ENCODE measurements at places on chromosomes 11 and 22.

DNA sequence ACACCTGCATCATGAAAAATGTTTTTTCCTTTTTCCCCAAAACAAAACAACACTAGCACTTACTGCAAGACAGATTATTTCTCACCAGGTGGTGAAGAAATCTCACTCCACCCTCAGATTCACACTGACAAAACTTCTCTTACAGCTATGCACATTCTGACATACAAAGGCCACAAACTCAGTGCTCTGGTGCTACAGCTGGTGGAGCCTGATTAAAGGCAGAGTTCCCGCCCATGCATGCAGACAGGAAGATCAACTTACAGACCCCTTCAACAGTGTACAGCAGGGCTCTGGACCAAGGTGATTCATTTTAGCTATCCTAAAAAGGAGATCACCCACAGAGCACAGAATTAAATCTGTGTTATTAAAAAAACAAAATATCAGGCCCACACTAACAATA is 112.6 kb downstream of the CADM1 start:
- no peak for DNase-seq

- DNase-seq: no peak
Observed at GRCh38 chr22:40525250-40525884, 111.2 kb downstream of the MRTFA start.

GRCh38 chr11:14773755-14774154 is 118.3 kb downstream of the CYP2R1 start:
- DNase-seq: no peak

- DNase-seq: no peak
Observed at GRCh38 chr22:43292630-43293018, 50.5 kb downstream of the SCUBE1 start.

DNA sequence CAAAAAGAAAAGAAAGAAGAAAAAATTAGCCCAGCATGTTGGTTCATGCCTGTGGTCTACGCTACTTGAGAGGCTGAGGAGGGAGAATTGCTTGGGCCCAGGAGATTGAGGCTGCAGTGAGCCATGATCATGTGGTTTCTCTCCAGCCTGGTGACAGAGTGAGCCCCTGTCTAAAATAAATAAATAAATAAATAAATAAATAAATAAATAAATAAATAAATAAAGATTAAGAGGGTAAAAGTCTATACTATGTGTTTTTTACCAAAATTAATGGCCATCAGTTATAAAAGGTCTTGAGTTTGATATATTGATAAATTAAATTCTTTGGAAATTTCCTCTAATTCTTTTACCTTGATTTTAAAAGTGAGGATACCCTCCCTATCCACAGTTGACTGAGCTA is 25.2 kb upstream of the DEPDC7 start:
- no peak for DNase-seq

DNA sequence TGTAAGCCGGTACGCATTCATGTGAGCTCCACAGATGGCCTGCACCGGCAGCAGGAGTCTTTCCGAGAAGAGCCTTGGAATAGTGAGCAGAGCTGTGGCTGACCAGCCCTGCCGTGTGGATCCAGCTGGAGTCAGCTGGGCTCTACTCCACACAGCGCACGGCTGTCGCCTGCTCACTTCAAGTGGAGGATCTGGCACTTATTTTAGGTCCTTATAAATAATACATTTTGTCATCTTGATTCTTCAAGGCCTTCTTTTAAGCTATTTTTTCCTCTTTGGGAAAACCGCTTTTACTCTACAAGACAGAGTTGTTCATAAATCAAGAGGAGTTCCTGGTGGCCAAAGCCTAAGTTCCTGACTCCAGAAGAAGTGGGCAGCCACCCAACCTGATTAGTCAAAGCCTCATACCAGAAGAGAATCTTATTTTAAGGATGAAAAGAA is 93.8 kb downstream of the KCNC1 start:
- no peak for DNase-seq

- DNase-seq: peak; percentile 18
Observed at GRCh38 chr11:48081151-48082010, 101.0 kb downstream of the PTPRJ start.

- peak; percentile 84 for DNase-seq
Observed at GRCh38 chr11:117178210-117179034, at the start of gene SIDT2. TSS of gene SIDT2 (plus strand) at chr11:117178743. CDS start at chr11:117179264, 521 bp downstream.

DNA sequence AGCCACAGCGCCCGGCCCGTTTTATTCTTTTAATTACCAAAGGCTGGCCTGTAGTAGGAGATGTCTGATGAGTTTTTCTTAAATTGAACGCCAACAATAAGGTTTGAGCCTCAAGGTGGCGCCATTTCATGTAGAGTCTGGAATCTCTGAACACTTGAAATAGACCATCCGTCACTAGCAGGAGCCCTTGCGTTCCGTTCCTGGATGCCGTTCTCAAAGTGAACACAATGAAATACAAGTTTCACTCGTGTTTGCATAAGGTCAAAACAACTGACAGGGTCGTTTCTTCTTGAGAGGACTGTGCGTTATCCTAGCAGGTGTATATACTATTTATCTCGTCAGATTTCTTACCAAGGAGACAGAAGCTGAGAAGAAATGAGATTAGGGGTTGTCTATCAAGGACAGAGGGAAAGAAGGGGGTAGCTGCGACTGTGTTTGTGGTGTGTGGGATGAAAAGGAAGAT is 18.7 kb upstream of the SCGB1D1 start:
- DNase-seq: no peak

DNA sequence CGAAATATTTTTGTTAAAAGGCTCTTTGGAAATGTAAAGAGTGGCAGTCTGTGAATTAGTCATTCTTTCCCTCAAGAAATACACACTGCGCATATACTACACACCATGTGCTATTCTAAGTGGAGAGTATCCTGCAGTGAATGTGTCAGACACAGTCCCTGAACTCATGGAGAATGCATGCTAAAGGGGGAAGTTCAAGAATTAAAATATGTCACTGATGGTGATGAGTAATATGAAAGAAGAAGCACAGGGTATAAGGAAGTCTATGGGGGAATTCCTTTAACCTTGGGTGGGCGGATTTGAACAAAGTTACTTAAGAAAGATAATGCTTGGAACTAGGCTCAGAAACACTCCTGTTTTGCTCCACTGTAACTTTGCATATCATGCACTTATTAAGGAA is 153.0 kb downstream of the LRRC4C start:
- no peak for DNase-seq

DNA sequence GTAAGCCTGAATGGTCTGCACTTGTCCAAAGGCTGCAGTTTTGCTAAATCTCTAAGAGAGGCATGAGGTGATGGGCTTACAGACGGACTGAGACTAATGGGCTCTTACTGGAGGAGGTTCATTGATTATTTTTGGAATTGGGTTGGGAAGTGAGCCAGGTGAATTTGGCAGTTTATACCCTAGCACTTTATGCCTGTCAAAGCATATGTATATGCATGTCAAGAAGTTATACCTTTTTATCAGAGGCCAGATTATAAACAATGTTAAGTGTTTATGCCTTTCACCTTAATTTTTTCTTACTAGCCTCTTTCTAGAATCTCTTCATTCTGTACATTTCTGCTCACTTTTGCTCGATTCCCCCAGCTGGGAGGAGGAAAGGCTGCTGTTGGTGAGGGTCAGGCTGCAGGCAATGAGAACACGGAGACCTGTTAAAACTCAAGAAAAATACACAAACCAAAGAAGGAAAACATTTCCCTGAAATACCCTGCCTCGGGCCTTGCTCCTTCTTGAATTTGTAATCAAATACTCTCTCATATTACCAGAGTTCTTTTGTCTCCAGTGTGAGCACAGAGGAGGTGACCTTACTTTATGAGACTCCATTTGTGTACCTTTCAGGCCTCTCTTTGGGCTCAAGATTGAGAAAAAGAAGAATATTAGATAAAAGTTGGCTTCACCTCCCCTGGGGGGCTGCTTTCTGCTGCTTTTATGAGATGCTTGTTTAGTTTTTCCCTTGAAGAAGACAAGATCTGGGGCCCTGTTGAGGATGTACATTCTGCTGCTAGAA is 19.6 kb downstream of the NAT10 start:
- no peak for DNase-seq

DNA sequence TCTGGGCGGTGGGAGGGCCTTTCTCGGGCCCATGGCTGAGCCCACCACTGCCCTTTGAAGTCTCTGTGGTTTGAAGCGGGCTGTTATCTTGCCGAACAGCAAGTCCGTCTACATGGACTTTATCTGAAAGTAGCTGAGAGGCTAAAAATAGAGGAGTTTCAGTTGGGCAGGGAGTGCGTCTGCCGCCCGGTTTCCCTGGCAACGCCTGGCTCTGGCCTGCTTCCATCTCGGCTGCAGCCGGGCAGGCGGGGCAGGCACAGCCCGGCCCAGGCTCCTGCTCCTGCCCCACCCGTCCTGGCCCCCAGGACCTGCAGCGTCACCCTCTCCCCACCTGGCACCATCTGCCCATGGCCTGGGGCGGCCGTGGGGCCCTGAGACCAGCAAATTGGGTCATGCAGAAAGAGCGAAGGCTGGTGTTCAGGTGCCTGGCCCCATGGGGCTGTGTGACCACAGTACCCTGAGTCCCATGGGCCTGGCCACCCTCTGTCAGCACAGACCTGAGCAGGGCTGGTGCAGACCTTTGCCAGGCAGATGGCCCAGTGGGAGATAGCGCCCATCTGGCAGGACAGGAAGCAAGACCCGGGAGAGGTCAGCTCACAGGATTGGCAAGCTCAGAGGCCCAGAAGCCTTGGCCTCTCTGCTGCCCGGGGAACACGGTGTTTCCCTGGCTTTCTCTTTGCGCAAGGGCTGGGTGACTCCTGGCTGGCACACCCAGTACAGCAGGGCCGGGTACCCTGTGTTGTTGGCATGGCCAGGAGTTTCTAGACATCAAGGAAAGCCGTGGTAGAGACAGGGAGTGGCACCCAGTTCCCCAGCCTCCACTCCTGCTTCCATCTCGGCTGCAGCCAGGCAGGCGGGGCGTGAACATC is 79.1 kb upstream of the KCNQ1OT1 start:
- peak; percentile 93 for DNase-seq

GRCh38 chr11:73509188-73509587 is 88.7 kb downstream of the FAM168A start:
- no peak for DNase-seq

GRCh38 chr11:61059260-61059752 is 43.0 kb upstream of the CD5 start:
- no peak for DNase-seq

- no peak for DNase-seq
Observed at GRCh38 chr22:37860796-37861421, 11.7 kb downstream of the EIF3L start.

- no peak for DNase-seq
Observed at GRCh38 chr11:44940835-44941234, 9.8 kb downstream of the TP53I11 start.

DNA sequence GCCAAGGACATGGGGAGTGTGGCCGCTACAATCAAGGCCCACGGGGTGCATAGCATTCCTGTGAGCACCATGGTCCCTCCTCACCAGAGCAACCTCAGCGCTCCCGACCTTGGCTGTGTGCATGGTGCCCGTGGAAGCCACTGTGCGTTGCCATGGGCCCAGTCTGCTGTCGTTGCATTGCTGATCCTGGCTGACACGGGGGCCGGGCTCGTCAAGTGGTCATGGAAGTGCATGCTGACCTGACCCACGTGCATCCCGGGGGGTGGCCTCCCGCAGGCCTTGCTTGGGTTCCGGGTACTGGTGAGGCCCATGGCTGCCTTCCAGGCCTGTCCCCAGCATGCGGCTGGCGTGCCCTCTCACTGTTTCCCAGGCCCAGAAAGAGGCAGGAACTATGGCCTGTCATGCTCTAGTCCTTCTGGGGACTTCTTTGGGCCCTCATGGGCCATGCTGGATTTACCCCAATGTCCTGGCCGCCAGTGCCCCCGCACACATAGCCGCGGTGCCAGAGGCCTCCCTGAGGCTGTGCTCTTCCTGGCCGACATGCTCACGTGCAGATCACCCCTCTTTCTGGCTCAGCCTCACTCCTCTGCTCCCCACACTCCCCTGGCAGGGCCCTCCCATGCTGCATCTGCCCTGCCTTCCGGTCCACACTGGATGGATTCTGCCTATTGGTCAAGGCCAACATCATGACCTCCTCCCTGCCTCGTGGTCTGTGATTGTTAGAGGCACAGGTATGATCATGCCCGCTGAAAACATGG is 1258.0 kb downstream of the BRD1 start:
- no peak for DNase-seq

DNA sequence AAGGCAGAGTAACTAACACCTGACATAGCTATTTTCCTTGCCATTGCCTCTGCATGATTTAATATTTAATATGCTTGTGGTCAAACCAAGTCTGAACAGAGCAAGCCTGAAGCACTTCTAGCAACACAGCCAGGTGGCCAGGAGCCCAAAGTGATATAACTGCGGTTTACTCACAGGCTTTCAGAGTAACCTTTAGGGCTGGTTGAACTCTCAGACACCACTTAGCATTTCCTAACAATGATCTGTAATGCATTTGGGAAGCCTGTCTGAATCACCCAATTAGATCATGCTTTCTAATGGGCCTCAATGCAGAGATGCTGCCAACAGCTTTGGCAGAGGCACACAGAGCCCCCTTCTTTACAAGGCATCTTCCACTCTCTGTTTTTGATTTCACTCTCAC is 96.1 kb downstream of the FDX1 start:
- DNase-seq: no peak

GRCh38 chr11:83275888-83276641 is 10.1 kb downstream of the CCDC90B start:
- no peak for DNase-seq

- DNase-seq: peak; percentile 72
Observed at GRCh38 chr11:17389211-17389956, 925 bp upstream of the KCNJ11 start.

GRCh38 chr11:117874910-117875381 is 1.5 kb downstream of the FXYD6 start:
- DNase-seq: no peak

DNA sequence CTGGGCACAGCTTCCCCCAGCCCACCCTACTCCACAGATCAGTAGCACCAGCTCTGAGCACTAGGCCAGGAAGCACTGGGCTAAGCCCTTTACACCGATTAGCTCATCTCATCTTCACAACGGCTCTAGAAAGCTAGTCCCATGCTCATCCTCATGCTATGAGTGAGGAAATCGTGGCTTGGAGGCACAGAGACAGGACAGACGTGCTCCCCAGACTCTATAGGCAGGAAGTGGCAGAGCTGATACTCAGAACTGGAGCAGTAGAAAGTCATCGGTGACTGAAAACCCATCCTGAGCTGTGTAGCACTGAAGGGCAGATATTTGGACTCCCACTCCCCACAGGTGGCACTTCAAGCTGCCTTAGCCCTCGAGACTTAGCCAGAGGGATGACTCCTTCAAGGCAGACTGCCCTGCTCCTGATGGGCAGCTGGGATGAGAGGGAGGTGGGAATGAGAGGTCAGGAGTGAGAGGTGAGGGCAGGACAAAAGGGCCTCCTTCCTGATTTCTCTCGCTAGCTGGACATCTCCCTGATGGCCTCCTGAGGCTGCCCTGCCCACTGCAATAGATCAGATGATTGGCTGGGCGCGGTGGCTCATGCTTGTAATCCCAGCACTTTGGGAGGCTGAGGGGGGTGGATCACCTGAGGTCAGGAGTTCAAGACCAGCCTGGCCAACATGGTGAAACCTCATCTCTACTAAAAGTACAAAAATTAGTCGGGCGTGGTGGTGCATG is 9.7 kb downstream of the CD5 start:
- DNase-seq: no peak

- DNase-seq: no peak
Observed at GRCh38 chr11:117731722-117732290, 65.2 kb downstream of the DSCAML1 start.
